ENCODE measurements at places on chromosomes 5 and 9.

GRCh38 chr9:14170392-14170931 lies 143.5 kb downstream of the NFIB start:
- peak; percentile 60 for ATAC-seq

DNA sequence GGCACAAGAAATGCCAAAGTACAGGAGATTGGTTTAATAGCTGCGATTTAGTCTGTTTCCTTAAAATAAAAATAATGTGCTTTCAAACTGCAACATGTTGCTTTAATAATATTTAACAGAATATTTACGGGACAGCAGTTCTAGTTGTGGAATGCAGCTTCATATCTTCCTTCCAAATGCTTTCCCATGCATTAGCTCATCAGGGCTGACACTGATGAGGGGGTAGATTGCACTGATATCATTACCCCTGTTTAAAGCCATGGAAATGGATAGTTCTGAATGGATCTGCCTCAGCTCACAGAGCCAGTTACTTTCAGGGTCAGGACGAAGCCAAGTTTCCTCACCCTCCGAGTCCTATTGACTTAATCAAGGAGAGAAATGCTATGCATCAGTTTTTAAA lies 93.2 kb upstream of the OSMR start:
- no peak for ATAC-seq

- ATAC-seq = no peak
Measured at GRCh38 chr9:93278144-93278543, 94.2 kb downstream of the WNK2 start.

DNA sequence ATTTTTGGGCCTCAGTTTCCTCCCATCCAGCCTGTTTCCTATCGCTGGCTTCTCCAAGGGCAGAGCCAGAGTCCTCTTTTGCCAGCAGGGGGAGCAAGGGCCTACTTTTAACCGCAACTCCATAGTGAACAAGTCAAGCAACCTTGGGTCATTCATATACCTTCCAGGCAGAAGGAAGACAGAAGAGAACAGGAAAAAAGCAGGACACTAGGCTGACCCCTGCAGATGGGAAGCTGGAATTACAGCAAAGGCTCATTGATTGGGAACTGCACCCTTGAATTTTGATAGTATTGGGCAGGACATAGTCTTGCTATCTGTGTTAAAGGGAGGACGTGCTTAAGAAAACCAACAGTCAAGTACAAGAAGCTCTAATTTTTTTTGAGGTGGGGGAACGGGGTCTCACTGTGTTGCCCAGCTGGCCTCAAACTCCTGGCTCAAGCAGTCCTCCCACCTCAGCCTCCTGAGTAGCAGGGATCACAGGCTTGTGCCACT lies 30.1 kb downstream of the QRFP start:
- peak; percentile 92 for ATAC-seq

DNA sequence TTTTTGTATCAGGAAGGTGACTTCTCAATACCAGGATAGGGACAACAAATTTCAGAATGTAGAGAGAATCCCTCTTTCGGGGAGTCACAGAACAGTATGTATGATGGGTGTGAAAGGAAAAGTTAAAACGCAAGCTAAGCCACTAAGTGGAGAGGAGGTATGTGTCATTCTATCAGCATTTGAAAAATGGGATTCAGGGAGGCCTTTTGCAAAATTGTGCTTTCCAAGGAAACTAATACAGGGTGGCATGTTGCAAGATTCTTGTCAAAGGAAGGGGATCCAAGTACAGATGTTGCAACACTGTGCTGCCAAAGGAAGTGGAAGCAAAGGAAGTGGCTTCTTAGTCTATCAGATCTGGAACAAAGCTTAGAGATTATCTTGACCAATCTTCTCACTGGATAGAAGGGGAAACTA lies 12.6 kb upstream of the TNIP1 start:
- peak; percentile 32 for ATAC-seq

- ATAC-seq = no peak
Measured at GRCh38 chr9:16412740-16413139, 457.7 kb downstream of the BNC2 start.

DNA sequence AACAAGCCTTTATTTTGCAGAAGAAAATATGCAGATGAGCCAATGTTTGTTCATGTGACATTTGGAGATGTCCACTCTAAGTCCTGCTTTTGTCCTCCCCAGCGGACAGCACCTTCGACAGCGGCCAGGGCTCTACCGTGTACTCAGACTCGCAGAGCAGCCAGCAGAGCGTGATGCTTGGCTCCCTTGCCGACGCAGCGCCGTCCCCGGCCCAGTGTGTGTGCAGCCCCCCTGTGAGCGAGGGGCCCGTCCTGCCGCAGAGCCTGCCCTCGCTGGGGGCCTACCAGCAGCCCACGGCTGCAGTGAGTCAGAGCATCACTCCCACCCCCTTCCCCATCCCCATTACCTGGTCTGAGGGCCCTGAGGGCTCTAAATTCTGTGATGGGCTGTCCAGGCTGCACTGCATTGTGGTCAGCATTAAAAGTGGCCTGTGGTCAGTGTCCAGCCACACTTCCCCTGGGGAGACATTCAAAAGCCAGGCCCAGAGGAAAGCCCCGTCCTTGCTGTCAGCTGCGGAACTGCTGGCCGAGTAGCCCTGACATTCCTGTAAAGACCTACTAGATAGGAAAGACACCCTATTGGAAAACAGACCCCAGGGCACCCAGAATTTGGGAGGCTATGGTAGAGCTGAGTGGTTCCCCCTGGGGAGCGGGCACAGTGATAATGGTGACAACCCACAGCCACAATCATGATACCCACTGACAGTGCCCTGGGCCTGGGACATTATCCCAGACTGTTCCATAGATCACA lies 69.0 kb downstream of the WNK2 start:
- ATAC-seq = no peak

- no peak for ATAC-seq
Measured at GRCh38 chr5:140111011-140111858, 2.7 kb upstream of the PURA start.

DNA sequence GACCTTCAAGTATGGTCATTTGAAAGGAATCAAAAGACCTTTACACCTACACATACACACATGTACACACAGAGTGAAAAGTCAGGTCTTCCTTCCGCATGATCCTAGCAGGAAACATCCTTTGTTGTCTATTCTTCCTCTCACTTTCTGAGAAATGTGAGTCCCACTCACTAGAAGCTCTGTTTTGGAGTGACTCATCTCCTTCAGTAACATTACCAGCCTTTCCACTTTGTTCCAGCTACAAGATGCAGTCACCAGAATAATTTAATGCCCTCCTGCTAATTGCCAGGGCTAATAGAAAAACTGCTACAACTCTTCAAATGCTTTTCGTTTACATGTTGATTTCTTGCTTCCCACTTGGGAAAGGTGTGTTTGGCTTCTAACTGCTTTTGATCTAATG lies 417.3 kb downstream of the RASEF start:
- ATAC-seq = no peak

- no peak for ATAC-seq
Measured at GRCh38 chr9:82606071-82606470, 456.9 kb downstream of the RASEF start.

GRCh38 chr9:113593682-113594281 lies 130.3 kb downstream of the RGS3 start:
- ATAC-seq = peak; percentile 80

GRCh38 chr9:124353811-124354274 lies 61.4 kb downstream of the PSMB7 start:
- ATAC-seq = no peak

GRCh38 chr5:91865915-91866314 lies 482.8 kb upstream of the ARRDC3 start:
- no peak for ATAC-seq

DNA sequence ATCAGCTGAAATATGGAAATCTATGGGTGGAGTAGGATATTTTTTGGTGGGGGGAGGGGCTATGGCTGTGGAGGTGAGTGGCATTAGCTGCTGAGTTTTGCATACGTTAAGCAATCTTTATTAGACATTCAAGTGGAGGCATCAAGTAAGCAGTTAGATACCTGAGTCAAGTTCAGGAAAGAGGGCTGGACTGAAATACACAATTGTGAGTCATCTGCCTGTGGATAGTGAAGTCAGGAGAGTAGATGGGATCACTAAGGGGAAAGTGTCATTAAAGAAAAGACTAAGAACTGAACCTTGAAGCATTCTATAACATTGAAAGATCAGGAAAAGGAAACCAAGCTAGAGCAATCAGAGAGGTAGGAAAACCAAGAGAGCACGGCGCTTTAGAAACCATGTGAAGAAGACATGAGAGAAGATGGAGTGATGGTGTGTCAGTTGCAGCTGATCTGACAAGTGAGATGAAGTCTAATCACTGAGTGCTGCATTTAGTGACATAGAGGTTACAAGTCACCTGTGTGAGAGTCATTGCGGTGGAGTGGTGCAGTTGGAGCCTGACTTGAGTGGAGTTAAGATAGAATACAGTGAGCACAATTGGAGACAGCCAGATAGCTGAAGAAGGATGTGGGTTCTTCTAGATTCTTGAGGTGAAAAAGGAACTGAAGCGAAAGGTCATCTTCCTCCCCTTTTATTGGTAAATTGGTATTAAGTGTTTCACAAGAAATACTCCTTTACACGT lies 88.7 kb downstream of the PIP5K1B start:
- ATAC-seq = peak; percentile 64

- no peak for ATAC-seq
Measured at GRCh38 chr5:122073864-122074263, 4.2 kb downstream of the LOX start.

GRCh38 chr5:84642795-84643194 lies 258.1 kb upstream of the EDIL3 start:
- no peak for ATAC-seq

GRCh38 chr5:115271295-115272050 lies 8.8 kb upstream of the PGGT1B start:
- ATAC-seq = no peak

DNA sequence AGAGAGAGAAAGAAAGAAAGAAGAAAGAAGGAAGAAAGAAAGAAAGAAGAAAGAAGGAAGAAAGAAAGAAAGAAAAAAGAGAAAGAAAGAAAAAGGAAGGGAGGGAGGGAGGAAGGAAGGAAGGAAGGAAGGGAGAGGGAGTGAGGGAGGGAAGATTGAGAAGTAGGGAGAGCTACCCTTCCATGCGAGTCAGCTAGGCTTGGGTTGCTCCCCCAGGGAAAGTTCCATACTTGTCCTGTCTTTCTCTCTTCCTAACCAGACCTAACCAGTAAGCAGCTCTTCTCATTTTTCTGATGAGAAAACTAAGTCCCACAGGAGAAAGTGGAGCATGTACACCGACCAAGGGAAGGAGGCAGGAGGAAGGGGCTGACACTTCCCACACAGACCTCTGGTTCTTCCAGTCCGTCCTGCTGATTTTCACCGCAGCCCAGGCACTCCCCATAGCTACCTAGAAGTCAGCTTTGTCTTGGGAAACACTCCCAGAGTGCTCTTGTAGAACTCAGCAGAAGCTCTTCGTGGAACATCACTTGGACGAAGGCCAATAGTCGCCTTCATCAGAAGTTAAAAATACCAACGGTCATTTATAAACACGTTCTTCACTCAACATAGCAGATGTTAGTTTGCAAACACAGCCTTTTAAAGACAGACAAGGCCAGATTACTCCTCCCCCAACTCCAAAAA lies 29.0 kb upstream of the ENTREP1 start:
- ATAC-seq = no peak

- no peak for ATAC-seq
Measured at GRCh38 chr5:163005949-163006348, 431.4 kb upstream of the CCNG1 start.

- ATAC-seq = peak; percentile 54
Measured at GRCh38 chr5:175347027-175347426, 97.0 kb downstream of the DRD1 start.

GRCh38 chr9:131635285-131635684 lies 90.0 kb downstream of the PRRT1B start:
- ATAC-seq = peak; percentile 92
